ENCODE measurements at places on chromosomes 5 and 9.

GRCh38 chr9:114250648-114251047 is 72.2 kb upstream of the ORM1 start:
- H3K36me3 ChIP-seq = peaks cover 6% of the 10 kb centered on the region
- DNase-seq = no peak
- H3K27me3 ChIP-seq = no peaks in the 10 kb centered on the region

DNA sequence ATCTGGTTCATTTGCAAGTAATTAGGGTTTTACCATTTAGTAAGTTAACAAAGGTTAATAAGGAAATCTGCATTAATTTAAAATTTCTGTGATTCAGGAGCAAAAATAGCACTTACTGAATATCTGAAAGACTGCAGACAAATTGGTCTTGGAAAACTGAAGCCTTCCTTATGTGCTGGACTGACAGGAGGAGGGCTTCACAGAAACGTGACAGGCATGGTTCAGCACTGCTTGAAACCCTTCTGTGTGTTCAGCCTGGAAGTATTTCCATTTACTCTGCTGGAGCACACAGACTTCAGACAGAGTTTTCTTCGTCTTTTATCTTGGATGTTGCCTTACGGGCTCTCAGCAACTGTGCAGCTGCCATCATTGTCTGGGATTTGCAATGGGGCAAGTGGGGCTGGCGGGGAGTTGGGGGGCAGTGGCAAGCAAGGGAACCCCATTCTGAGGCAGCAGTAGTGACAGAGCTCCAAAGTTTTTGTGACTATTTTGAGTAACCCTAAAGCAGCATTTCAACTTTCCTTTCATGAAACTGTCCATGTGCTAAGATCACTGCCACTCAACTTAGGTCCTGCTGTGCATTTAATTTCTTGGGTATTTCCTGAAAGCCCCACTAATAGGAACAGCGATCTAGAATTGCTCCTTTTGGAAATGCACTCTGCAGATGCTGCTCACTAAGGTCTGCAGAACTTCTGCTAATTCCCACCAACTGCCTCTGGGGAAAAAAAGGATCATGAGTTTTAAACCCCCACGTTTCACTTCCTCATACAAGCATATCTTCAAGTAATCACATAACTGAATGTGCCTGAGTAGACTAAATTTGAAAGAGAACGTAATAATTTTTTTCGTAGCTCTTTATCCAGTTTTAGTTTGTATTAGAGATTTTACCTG is 56.6 kb downstream of the KCNN2 start:
- no peak overlapping the region for H3K27ac ChIP-seq
- no peaks in the 10 kb centered on the region for H3K27me3 ChIP-seq
- H3K36me3 ChIP-seq = no peaks in the 10 kb centered on the region

- DNase-seq = no peak
- H3K4me3 ChIP-seq = no peak overlapping the region
- H3K4me1 ChIP-seq = no peaks in the 10 kb centered on the region
- H3K36me3 ChIP-seq = no peaks in the 10 kb centered on the region
Measured at GRCh38 chr5:36644727-36645126, 38.3 kb downstream of the SLC1A3 start.

DNA sequence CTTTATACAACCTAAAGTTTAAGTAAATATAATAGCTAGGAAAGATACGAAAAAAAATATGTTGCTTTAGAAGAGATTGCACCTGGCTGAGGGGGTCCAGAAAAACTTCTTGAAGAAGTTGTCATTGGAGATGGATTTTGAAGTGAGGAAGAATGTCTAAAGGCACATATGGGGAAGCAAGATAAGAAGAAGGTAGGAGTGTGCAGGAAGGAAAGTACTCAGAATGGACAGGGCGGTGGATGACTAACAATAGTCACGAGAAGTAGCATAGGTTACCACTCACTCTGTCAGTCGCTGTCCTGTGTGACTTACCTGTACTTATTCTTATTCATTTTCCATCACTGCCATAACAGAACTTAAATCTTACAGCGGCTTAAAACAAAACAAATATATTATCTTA is 251.6 kb downstream of the GRIA1 start:
- no peaks in the 10 kb centered on the region for H3K36me3 ChIP-seq
- H3K4me1 ChIP-seq = no peaks in the 10 kb centered on the region
- no peak overlapping the region for H3K27ac ChIP-seq
- H3K4me3 ChIP-seq = no peak overlapping the region

DNA sequence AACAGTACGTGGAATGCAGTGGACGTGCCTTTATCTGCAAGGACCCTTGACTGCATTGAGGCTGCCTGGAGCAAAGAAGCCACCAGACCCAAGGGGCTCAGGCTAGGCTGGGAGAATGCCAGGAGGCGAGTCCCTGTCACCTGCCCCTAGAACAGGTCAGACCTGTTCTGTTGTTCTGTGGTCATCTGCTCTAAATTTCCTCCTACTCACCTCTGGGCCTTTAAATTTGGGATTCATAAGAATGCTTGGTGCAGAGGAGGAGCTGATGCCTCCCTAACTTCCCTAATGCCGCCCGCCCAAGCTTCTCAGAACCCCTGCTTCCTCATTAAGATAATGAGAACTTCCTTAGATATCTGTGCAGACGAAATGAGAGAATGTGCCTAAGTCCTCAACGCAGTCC is 32.0 kb downstream of the DAPK1 start:
- H3K4me1 ChIP-seq = peaks cover 9% of the 10 kb centered on the region
- H3K36me3 ChIP-seq = no peaks in the 10 kb centered on the region
- no peak overlapping the region for H3K4me3 ChIP-seq

DNA sequence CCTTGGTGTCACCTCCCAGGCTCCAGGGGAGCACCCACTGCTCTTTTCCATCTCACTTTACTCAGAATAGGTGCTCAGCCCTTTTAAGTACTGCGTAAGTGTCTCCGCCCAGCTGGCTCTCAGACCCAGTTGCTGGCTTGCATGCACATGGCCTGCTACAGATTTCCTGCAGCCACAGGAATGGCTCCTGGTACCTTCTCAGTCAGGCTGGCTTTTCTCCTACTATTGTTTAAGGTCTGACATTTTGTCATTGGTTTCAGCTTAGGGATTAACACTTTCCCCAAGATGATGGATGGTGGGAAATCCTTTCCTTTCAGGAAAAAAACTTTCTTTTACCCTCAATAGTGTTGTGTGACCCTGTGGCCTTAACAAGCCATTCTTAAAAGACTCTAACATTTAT is 1652.3 kb upstream of the WWC1 start:
- no peak overlapping the region for H3K4me3 ChIP-seq
- H3K4me1 ChIP-seq = no peaks in the 10 kb centered on the region
- no peak overlapping the region for H3K27ac ChIP-seq
- no peak for DNase-seq
- no peaks in the 10 kb centered on the region for H3K36me3 ChIP-seq

- no peaks in the 10 kb centered on the region for H3K36me3 ChIP-seq
- no peaks in the 10 kb centered on the region for H3K27me3 ChIP-seq
- H3K4me1 ChIP-seq = peaks cover 29% of the 10 kb centered on the region
- H3K4me3 ChIP-seq = no peak overlapping the region
Measured at GRCh38 chr9:126549246-126550006, 64.3 kb upstream of the LMX1B start.

- DNase-seq = no peak
- H3K27ac ChIP-seq = no peak overlapping the region
- peaks cover 56% of the 10 kb centered on the region for H3K4me1 ChIP-seq
- no peak overlapping the region for H3K4me3 ChIP-seq
- no peaks in the 10 kb centered on the region for H3K27me3 ChIP-seq
Measured at GRCh38 chr9:128408963-128409431, 11.7 kb upstream of the CERCAM start.

- DNase-seq = no peak
- H3K4me3 ChIP-seq = no peak overlapping the region
- no peak overlapping the region for H3K27ac ChIP-seq
- H3K36me3 ChIP-seq = no peaks in the 10 kb centered on the region
- H3K27me3 ChIP-seq = no peaks in the 10 kb centered on the region
Measured at GRCh38 chr5:124692324-124692723, 54.1 kb downstream of the ZNF608 start.

GRCh38 chr5:133391354-133392136 is 220.8 kb downstream of the FSTL4 start:
- no peak for DNase-seq
- H3K27me3 ChIP-seq = peaks cover 6% of the 10 kb centered on the region
- no peaks in the 10 kb centered on the region for H3K4me1 ChIP-seq
- no peak overlapping the region for H3K4me3 ChIP-seq
- H3K27ac ChIP-seq = no peak overlapping the region

DNA sequence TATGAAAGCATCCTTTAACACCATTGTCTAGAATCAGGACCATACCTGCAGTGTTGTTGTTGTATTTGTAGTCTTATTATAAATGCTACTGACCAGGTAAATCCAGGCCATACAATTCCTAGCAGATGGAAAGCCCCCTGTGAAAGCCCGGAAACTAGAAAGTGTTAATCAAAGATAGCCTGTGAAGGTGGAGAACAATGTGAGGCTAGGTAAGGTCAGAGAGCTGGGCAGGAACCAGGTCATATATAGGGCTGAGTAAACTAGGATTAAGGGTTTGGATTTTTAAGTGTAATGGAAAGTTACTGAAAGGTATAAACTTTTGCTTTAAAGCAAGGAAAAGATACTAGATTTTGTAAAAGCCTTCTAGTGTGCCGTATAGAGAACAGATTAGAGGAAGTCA is 6.7 kb downstream of the LRRC70 start:
- no peak for DNase-seq
- H3K36me3 ChIP-seq = peaks cover 12% of the 10 kb centered on the region
- H3K4me1 ChIP-seq = peaks cover 19% of the 10 kb centered on the region
- H3K4me3 ChIP-seq = no peak overlapping the region

- no peaks in the 10 kb centered on the region for H3K27me3 ChIP-seq
- no peak for DNase-seq
- no peaks in the 10 kb centered on the region for H3K36me3 ChIP-seq
Measured at GRCh38 chr5:150429410-150429873, 16.7 kb upstream of the CD74 start.

DNA sequence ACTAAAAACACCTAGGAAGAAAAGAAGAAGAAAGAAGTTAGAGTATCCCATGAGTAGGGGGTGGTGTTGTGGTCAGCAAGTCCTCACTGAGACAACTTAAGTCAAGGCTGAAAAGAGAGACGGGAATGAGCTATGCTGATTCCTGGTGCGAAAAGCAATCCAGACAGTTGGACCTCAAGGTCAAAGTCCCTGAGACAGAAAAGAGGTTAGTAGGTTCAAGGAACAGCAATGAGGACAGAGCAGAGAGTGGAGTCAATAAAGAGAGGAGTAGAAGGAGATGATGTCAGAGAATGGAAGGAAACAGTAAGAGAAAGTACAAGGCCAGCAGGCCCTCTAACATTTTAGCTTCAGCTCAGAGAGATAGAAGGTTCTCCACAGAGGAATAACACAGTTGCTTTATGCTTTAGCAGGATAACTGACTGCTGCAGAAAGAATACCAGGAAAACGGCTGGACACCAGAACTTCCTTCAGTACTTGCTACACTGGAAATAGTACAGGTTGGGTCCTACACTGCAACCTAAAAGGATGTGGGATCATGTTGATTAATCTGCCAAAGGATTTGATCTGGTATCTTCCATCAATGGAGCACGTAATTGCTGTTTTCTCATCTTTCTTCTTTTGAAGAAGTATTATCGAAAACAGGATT is 43.6 kb downstream of the GNAQ start:
- no peak overlapping the region for H3K4me3 ChIP-seq
- peaks cover 37% of the 10 kb centered on the region for H3K4me1 ChIP-seq
- H3K27me3 ChIP-seq = no peaks in the 10 kb centered on the region
- no peaks in the 10 kb centered on the region for H3K36me3 ChIP-seq
- H3K27ac ChIP-seq = no peak overlapping the region

DNA sequence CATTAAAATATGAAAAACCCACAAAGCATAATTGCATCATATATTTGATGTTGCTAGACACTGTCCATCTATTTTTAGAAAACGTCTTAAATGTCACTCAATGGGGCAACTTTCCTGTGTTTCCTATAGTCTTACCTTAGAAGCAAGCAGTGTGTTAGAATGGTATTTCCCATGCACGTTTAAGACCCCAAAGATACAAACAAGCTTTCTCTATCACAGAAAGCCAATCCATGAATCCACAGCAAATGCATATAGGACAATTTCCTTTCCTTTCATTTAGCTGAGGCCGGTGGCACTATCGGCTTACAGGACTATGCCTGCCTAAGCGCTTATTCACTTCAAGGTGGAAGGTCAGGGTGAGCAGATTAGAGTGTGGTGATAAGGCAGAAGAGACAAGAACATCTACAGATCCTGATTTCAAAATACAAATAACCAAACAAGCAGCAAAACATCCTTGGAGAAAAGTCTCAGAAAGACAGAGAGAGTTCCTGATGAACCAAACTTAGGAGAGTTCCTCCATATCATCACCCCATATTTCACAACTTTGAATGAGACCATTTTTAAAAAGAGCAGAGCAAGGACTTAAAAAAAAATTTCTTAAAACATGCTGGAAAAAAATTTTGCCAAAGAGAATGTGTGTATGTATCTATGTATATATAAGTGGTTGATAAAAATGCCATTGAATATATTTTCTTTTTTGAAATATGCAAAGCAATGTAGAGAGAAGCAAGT is 57.2 kb downstream of the MEF2C start:
- no peak for DNase-seq
- H3K27me3 ChIP-seq = no peaks in the 10 kb centered on the region
- H3K36me3 ChIP-seq = no peaks in the 10 kb centered on the region
- H3K4me3 ChIP-seq = no peak overlapping the region

GRCh38 chr9:114691046-114691955 is 9.3 kb upstream of the TEX48 start:
- no peak for DNase-seq
- H3K36me3 ChIP-seq = no peaks in the 10 kb centered on the region
- H3K4me1 ChIP-seq = no peaks in the 10 kb centered on the region
- H3K4me3 ChIP-seq = no peak overlapping the region
- H3K27ac ChIP-seq = no peak overlapping the region
- peaks cover 7% of the 10 kb centered on the region for H3K27me3 ChIP-seq

DNA sequence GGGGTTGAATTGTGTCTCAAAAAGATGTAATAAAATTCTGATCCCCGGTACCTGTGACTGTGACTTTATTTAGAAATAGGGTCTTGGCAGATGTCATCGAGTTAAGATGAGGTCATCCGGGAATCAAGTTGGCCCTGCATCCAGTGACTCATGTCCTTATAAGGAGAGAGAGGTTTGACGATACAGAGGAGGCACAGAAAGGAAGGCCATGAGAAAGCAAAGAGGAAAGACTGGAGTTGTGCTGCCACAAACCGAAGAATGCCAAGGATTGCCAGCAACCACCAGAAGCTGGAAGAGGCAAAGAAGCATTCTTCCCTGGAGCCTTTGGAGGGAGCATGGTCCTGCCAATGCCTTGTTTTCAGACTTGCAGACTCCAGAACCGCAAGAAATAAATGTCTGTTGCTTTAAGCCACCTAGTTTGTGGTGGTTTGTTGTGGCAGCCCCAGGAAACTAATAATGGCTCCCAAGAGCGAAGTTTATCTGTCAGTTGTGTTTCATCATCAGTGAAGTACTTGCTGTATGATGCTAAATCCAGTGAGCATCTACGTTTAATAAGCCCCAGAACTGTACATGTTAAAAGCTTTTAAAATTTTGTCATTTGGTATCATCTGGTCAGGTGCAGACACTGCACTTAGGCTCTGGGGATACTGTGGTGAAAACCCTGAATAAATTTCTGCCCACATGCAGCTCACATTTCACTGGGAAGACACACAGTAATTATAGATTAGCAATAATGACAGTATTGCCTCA is 114.8 kb downstream of the TLE4 start:
- H3K27ac ChIP-seq = no peak overlapping the region
- H3K27me3 ChIP-seq = no peaks in the 10 kb centered on the region

GRCh38 chr5:67047160-67047559 is 149.4 kb downstream of the CD180 start:
- no peak for DNase-seq
- H3K27me3 ChIP-seq = no peaks in the 10 kb centered on the region
- H3K27ac ChIP-seq = no peak overlapping the region

GRCh38 chr5:61052882-61053281 is 107.9 kb downstream of the NDUFAF2 start:
- no peak overlapping the region for H3K4me3 ChIP-seq
- no peaks in the 10 kb centered on the region for H3K27me3 ChIP-seq
- no peak overlapping the region for H3K27ac ChIP-seq
- no peaks in the 10 kb centered on the region for H3K36me3 ChIP-seq

Data from HepG2 (cell line).